NCI-H69 (cell line): ENCODE measurements at places on chromosomes 12 and 14.

DNA sequence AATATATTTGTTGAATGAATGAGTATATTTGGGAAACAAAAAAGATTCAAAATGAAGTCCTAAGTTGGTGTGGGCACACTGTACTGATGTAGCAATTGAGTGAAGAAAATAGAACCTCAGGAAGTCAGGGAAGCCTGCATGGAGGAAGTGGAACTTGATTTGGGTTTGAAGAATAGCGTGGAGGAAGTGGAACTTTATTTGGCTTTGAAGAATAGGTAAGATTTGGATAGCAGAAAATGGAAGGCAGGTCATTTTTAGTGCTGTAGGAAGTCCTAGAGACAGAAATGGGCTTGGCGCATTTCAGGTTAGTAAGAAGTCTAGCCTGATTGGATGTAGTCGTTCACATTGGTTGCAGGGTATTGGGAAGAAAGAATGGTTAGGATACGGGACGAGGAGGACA is 5.4 kb downstream of the C12orf75 start:
- no peak for DNase-seq

GRCh38 chr12:127257366-127257935 is 1009.5 kb upstream of the TMEM132C start:
- DNase-seq = no peak

DNA sequence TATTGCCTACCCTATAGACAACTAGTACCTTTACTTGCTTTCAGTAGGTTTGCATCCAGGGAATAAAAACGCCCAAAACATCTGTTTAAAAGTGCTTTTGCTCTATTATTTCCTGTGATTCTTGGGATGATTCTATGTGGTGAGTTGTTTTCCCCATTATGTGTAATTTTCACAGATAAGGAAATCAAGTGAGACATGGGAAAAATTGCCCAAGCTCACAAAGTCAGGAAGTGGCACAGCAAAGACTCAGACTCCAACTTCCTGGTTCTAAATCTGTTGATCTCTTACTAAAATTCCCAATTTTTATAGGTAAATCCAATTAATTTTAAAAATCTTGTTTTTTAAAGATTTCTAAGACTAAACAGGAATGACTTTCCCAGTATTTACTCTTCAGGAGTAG is 39.0 kb downstream of the NID2 start:
- DNase-seq = no peak

DNA sequence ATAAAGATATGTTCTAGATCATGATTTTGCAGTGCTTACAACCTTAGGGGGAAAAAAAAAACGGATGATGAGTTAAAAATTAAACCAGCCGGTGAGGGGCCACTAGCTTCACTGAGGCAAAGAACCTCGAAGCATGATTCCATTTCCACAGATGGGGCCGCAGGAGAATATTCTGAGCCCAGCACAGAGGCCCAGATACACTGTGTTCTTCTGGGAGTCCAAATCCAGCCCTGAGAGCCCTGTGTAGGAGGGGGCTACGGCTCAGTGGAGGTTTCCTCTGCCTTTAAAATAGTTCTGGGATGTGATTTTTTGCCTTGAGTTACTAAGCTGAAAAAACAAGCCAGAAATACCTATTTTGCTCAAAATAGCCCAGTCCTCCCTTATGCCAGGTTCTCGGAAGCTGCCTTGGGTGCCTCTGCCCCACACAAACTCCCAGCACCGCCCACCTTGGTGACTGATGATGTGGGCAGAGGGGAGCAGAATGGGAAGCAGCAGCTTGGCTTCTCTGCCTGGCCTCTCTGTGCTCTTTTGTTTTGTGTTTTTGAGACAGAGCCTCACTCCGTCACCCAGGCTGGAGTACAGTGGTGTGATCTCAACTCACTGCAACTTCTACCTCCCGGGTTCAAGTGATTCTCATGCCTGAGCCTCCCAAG is 105.4 kb upstream of the BCL2L14 start:
- no peak for DNase-seq

DNA sequence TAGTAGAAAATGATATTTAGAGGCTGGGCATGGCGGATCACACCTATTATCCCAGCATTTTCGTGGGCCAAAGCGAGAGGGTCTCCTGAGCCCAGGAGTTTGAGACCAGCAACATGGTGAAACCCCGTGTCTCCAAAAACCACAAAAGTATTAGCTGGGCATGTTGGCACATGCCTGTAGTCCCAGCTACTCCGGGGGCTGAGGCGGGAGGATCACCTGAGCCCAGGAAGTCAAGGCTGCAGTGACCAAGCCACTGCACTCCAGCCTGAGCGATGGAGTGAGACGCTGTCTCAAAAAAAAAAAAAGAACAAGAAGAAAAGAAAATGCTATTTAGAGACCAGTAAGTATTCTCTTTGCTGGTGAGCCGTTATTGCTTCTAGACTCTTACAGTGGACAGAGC is 79.2 kb upstream of the MDM1 start:
- peak; percentile 1 for DNase-seq

GRCh38 chr14:54420478-54421142 is 20.6 kb downstream of the CNIH1 start:
- peak; percentile 51 for DNase-seq

DNA sequence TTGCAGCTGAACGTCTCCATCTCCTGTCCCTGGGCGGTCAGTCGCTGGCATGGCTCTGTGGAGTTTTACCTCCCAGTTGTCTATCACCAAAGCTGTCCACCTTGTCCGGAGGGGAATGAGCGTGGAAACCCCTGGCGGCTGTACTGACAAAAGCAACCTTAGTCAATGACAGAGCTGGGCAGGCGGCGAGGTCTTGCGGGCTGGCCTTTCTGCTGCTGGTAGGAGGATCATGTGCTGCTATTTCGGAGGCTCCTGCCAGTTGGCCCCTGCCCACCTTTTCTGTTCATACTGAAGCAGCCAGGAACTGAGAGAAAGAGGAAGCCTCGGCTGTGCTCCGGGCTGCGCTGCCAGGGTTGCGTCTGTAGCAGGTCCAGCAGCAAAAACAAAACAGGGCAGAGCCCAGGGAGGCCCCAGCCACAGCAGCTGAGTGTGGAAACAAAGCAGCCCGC is 57.7 kb downstream of the HMGA2 start:
- DNase-seq = no peak

- DNase-seq = no peak
Measured at GRCh38 chr14:100030452-100031153, 34.6 kb upstream of the EVL start.

- DNase-seq = no peak
Measured at GRCh38 chr12:85186236-85186635, 93.8 kb upstream of the ALX1 start.

GRCh38 chr14:29222671-29223268 is 456.2 kb downstream of the FOXG1 start:
- DNase-seq = peak; percentile 95

GRCh38 chr14:59313144-59313651 is 124.7 kb downstream of the DAAM1 start:
- DNase-seq = no peak

DNA sequence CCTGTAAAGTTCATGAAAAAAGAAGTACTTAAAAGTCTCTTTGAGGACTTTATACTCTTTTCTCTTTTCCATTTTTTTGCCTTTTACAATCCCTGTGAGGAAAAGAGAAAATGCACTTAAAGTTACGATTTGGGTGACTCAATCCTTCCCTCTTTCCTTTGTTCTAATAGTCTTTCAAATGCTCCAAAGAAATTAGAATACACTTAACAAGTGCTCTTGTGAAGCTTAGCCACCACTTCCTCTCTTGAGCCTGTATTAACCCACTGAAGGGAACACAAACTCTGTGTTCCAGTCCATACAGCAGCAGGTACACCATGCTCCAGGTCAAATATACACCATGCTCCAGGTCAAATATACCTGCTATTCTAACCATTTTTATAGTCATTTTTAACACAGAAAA is 581.1 kb upstream of the MGAT4C start:
- DNase-seq = no peak

- no peak for DNase-seq
Measured at GRCh38 chr12:122790393-122791075, 16.2 kb downstream of the CCDC62 start.

- peak; percentile 89 for DNase-seq
Measured at GRCh38 chr12:88579161-88579517, 1.1 kb downstream of the KITLG start.

DNA sequence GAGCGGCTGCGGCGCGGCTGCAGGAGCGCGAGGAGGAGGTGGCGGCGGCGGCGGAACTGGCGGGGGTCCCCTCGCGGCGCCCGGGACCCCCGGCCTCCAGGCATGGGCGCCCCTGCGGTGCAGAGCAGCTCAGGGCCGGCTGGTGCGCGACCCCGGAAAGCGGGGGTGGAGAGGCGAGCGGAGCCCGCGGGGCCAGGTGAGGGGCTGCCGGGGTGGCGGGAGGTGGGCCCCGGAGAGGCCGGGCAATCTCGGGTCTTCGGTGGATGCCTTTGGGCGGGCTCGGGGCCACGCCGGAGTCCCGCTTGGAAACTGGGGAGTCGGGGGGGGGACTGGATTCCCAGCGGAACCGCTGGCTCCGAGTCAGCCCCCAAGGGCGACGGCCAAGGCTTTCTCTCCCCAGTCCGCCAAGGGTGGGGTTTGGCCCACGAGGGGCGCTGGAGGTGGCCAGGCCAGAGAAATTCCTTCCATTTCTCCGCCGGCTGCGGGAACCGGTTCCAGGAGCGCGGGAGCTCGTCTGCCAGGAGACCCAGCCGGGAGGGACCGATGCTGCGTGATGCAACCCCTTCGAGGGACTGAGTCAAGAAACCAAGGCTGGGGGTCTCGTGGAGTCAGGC is 13.9 kb upstream of the NR4A1 start:
- DNase-seq = peak; percentile 65

DNA sequence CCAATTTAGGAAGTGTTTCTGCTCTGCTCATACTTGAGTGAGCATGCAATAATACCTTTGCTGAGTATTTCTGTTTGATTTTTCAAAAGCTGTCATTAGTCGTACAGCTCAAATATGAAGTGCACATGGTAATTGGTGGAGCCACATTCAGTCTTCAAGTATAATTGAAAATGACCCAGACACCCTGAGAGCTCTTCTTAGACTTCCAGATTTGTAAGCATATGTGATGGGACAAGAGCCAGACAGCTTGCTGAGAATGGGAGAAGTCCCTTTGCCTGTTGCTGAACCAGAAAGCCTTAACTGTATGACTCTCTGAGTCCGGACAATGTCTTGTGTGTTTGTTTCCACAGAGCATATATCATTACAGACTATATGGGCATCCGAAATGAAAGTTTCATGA is 307.3 kb downstream of the TMEM117 start:
- DNase-seq = peak; percentile 95

DNA sequence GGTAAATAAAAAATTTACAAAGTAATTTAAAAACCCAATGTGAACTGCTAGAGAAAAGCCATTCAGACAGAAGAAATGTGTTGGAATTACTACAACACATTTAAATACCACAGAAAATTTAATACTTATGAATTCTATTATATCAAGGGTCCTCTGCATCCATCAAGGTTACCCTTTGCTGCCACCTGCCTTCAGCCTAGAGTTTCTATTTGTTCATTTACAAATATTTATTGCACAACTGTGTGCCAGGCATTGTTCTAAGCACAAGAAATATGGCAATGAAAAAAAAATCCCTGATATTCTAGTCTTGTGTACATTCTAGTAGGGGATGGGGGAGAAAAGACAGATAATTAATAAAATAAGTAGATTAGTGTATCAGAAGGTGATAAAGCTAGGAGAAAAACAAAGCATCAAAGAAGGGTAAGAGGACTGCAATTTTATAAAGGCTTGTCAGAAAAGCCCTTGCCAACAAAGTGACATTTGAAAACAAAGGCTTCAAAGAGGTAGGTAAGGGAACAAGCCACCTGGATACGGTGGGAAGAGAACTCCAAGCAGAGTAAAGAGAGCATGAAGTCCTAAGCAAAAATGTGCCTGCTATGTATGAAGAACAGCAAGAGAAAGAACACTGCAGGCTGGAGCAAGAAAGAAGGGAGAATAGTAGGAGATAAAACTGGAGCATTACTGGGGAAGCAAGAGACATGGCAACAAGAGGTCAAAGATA is 59.1 kb upstream of the SLC6A13 start:
- peak; percentile 21 for DNase-seq

DNA sequence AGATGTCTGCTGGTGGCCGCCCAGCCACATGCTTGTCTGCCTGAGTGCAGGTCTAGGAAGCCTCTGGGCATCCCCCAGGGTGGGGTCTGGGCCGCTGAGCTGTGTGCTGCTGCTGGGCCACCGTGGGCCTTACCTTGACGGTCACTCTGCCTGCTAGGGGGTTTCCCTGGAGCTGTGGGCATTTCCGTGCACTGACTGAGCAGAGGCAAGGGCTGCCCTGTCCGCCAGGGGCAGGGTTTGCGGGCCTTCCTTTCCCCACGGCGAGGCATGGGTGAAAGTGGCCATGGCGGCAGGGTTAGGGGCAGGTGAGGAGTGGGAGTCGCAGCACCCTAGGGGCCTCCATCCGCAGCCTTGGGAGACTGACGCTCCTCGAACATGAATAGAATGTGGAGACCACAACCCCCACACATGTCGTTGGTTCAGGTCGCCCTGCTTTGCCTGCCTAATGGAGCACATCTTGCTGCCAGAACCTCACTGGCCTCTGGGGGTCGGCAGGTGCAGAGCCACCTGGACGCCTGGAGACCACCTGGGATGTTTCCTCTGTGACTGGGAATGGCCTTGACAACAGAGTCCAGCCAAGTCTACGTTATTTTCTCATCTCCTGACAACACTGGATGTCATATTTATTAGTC is 2.5 kb downstream of the ZBTB42 start:
- peak; percentile 69 for DNase-seq

DNA sequence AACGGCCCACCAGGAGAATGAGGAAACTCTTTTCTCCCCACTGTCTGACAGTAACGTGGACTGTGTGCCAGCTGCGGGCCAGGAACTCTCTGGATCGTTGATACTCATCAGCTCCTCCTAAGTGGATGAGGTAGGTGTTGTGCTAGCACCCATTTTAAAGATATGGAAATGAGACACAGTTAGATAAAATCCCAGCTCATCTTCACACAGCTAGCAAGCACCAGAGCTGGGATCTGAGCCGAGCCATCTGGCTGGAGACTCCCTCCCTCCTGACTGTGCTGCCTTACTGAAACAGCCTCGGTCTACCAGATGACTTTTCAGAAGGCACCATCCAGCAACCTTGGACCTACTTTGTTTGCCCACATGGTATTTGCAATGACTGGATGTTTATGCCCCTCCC is 49.2 kb downstream of the TMEM132D start:
- no peak for DNase-seq

GRCh38 chr14:26293909-26294308 is 303.9 kb downstream of the NOVA1 start:
- DNase-seq = no peak

GRCh38 chr12:74259199-74259598 is 278.4 kb upstream of the ATXN7L3B start:
- no peak for DNase-seq

- no peak for DNase-seq
Measured at GRCh38 chr14:57960946-57961785, 95.3 kb upstream of the SLC35F4 start.

- no peak for DNase-seq
Measured at GRCh38 chr14:104559804-104560585, 19.6 kb upstream of the C14orf180 start.

GRCh38 chr12:106418970-106419369 is 61.4 kb downstream of the POLR3B start:
- no peak for DNase-seq

DNA sequence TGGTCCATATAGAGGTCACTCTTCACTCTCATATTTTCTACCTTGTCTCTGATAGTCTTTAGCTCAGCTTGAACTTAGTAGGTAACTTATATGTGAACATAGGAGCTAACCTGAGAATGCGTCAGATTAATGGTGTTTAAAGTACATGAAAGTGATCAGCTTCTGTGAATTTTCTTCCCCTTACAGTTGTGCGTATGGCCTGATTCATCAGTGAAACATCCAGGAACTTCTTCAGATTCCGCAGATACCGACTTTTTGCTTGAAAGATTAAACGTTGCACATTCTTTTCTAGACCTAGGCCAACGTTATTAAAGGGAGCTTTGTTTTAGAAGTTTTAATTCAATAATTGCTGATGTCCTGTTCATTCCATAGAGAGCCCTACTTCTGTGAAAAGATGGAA is 1945.1 kb upstream of the SEL1L start:
- DNase-seq = peak; percentile 10
